ENCODE measurements at places on chromosomes 7 and 10.

- DNase-seq: no peak
Measured at GRCh38 chr10:28318626-28319025, 15.8 kb upstream of the MPP7 start.

- no peak for DNase-seq
Measured at GRCh38 chr7:28510026-28510369, 97.7 kb downstream of the CREB5 start.

DNA sequence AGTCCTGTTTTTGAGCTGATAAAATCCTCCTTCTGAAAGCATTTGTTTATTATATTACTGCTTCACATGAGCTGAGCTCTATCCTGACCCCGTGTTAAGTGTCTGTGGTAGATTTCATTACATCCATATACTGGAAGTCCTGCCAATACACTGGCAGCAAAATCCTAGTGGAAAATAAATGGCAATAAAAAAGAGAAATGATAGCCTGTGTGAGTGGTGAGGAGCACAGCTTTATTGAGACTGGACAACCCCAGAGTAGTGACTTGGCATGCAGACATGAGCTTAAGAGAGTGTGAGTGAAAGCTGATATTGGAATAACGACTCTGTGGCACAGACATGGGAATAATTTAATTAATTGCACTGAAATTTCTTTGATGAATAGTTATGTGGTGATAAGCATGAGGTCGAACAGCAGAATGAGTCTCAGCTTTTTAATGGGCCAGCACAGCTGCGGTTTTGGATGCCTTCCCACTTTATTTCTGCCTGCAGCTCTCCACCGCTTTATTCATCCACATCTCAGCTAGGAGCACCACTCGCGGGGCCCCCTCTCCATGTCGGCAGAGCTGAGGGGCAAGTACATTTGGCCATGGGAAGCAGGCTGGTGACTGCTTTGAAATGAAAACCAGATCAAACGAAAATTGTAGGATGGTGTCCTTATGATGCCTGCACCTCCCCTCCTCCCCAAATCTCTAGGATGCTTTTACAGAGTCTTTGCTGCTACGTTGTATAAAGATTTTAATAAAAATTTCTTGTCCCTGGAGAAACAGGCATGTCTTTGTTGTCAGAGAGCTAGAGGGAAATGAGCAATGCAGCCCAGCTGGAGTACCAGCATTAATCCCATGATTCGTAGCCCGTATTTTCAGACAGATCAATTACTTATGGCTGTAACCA, 494.3 kb downstream of the AUTS2 start:
- peak; percentile 94 for DNase-seq

DNA sequence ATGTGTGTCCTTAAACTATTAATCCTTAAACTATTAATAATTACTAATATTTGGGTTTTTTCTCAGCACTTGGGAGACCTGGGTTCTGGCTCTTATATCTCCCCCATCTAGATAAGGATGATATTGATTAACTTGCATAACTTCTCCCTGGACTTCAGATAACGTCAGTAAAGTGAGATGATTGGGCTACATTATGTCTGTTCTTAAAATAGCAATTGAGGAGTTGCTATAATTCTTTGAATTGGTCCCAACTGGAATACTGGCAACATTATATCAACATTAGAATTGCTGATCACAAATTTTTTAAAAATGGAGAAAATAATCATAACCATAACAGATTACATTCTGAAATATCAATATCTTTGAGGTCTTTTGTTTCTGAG, 1.9 kb downstream of the APBB1IP start:
- no peak for DNase-seq
